ENCODE measurements at places on chromosomes 12 and 14.

- no peak for DNase-seq
These were observed 9.9 kb downstream of the SPIC start for GRCh38 chr12:101485021-101485420.

DNA sequence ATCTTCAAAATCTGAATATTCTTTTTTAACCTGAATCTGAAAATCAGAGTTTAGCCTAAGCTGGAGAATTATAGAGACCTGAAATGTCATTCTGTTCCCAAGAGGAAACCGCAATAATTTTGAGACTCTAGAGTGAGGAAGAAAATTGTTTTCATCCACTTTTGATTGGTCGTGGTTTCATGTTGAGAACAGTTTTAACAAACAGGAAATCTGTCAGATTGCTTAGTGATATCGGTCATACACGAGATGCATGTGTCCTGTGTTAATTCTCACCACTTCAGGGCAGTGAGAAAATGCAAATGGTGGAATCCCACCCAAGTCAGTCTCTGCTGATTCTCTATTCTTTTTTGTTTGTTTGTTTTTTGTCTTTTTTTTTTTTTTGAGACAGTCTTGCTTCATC, 1498.5 kb upstream of the TMEM132C start:
- no peak for DNase-seq

DNA sequence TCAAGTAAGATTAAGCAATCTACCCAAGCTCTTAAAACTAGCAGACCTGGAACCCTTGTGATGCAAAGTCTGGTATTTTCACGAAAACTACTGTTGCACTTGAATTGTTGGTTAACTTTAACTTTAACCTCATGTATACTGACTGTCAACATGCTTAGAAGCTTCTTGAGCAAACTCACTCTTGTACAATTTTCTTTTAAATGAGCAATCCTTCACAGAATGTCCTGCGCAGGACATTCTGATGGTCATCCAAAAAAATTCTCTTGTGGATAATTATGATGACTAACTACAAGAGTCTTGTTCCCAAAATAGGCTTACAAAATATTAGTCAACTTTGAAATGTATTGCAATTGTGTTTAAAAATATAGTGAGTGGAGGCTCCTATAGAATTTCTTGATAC, 54.0 kb upstream of the PDE3A start:
- no peak for DNase-seq

DNA sequence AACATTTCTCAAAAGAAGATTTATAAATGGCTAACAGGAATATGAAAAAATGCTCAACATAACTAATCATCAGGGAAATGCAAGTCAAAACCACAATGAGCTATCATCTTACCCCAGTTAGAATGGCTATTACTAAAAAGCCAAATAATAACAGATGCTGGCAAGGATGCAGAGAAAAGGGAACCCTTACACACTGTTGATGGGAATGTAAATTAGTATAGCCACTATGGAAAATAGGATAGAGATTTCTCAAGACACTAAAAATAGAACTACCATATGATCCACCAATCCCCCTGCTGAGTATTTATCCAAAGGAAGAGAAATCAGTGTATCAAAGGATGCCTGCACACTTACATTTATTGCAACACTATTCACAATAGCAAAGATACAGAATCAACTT, 58.3 kb downstream of the GUCY2C start:
- no peak for DNase-seq

GRCh38 chr14:66746316-66747006, 238.5 kb downstream of the GPHN start:
- DNase-seq, result no peak

DNA sequence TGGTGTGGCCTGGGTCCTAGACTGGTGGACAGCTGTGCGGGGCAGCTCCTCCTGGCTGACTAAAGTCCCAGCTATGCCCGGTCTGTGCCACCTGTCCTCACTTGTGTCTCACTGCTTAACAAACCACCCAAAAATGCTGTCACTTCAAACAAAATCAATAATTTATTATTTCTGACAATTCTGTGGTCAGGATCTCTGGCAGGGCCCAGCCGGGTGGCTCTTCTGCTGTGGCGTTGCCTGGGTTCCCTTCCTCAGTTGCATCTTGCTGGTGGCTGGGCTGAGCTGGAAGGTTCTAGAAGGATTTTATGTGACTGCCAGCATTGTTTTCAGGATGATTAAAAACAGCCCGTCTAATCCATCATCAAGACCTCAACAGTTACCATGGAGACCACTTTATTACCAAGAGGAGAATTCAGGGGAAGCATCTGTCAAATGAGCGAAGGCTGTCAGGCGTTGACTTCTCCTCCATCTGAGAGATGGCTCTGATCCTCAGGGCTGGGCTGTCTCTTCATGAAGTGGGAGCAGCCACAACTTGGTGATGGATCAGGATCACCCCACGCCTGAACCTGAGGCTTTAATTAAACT, 280.6 kb upstream of the SFSWAP start:
- no peak for DNase-seq

DNA sequence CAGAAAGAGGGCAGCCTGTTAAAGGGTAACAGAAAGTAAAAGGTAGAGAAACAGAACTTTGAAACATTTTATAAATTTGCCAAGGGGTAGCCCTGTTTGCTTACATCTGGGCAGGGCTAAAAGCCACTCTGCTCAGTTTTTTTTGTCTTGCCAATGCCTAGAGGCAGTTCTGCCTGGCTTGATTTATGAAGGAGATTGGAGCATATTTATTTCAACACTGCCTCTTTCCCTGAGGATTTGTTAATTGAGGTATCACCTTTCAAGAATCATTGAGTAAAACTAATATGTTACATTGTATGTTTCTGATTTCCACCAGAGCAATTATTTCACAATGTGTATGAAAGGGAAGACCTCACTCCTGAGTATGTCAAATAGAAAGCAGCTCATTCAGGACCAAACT, 160.8 kb downstream of the GXYLT1 start:
- DNase-seq, result no peak

DNA sequence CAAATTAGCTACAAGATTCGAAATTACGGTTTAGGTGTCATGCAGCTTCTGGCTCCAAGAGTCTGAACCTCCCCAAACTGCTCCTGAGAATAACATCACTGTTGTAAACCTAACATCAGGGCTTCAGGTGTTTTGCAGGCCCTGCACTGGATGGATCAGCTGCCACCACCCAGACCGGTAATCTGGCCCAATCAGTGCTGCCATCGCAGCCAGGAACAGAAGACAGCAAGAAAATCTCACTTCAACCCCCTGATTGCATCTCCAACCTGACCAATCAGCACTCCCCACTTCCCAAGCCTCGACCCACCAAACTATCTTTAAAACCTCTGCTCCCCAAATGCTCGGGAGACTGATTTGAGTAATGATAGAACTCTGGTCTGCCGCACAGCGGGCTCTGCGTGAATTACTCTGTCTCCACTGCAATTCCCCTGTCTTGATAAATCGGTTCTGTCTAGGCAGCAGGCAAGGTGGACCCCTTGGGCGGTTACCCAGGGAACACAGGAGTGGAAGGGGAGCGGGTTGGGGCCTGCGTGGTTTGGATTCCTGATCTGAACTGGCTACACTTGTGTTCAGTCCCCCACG, 268.5 kb upstream of the SFSWAP start:
- DNase-seq, result no peak

DNA sequence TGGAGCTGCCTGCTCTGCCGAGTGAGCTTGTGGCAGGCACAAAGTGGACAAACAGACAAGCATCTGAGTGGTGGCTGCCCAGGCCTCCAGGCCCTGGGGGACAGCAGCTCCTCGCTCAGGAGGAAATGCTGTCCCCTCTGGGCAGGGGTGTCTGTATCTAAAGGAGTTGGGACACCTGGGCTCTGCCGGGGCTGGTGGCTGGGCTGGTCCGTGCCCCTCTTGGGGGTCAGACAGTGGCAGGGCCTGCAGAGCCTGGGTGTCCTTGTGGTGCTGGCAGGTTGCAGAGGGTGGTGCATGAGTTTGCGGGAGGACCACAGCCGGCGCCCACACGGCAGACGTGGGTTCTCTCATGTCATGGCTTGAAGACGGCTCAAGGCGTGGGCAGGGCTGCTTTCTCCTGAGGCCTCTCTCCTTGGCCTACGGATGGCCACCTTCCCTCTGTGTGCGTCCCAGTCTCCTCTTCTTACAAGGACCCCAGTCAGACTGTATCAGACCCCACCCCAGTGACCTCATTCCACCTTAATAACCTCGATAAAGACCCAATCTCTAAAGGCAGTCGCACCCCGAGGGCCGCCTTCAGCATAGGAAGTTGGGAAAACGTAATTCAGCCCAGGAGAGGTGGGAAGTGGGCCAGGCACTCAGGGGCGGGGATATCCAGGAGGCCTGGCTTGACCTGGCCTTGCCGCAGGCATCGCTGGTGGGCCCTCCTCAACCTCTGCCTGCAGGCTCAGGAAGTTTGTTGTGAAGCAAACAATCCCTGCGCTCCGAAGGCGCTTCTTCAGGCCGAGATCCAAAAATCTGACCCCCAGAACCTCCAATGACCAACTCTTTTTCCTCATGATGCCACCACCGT, 110.0 kb downstream of the KIF26A start:
- no peak for DNase-seq

GRCh38 chr14:90349739-90350138, 18.0 kb upstream of the NRDE2 start:
- DNase-seq, result no peak

- DNase-seq, result no peak
These were observed 825.5 kb upstream of the SEL1L start for GRCh38 chr14:82359201-82359600.

DNA sequence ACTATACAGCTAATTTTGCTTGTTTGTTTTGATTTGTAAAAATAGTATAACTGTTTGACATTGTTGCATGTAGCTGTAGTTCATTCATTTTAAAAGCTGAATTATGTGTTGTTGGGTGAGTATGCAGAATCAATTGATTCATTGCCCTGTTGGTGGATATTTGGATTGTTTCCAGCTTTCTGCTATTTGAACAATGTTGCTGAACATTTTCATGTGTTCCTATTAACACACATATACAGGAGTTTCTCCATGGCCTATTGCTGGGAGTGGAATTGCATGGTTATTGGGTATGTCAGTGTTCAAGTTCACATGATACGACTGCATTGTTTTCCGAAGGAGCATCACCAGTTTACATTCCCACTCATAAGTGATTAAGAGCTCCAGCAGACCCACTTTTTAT, 75.3 kb downstream of the SRGAP1 start:
- no peak for DNase-seq

DNA sequence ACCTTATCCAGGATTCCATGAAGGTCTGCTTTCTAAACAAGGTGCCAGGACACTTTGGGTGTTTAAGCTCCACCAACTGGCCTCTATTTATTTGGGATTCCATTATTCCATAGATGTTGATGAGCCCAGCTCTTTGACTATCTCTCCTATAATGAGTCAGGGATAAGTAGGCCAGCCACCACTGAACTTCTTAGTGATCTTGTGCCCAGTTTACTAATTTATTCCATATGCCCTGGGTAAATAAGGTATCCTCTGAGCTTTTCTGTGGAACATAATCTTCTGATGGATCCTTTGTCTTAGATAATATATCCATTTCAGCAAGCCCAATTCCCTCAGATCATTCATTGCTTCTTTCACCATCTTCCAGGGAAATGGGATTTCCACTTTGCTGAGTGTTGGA, 535.0 kb downstream of the FOXG1 start:
- DNase-seq, result no peak

- no peak for DNase-seq
These were observed 49.3 kb downstream of the C14orf132 start for GRCh38 chr14:96088481-96088880.

DNA sequence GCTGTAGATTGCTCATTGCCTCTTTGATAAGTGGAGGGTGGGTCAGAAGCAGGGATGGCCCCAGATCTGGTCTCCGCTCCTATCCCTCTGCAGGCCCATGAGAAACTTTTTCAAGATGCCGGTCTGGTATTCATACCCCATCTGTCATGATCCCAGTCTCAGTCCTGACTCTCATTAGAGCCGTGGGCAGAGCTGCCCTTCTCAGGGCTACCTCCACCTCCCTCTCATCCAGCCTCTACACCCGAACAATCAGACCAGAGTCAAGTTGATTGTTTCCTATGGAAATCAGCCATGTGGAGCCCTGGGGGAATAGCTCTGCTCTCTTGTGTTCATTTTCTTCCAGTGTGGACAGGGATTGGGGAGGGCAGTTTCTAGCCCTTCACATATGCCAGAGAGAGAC, 45.8 kb downstream of the NEUROD4 start:
- DNase-seq, result no peak

- no peak for DNase-seq
These were observed 118.1 kb downstream of the SLC38A1 start for GRCh38 chr12:46150735-46151134.

- no peak for DNase-seq
These were observed 69.0 kb upstream of the CLMN start for GRCh38 chr14:95388699-95389098.

- DNase-seq, result no peak
These were observed 71.4 kb downstream of the MNAT1 start for GRCh38 chr14:60805841-60806430.

DNA sequence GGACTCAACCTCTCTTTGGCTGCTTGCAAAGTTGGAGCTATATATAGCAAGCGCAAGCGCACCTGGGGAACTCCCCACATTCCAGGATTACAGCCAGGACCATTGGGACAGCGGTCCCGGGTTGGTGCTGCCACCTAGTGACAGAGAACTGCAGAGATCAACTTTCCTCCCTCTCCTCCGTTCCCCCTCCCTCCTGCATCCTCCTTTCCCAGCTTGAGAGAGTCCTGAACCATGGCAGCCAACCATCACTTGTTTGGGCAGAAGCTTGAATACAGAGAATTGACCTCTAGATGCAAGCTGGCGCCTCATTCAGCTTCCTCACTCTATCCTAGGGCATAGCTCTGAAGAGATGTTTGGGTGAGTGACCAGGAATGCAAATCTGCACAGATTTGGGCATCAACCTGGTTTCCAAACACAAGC, 17.4 kb upstream of the FLVCR2 start:
- peak; percentile 12 for DNase-seq

GRCh38 chr12:24378548-24379407, 429.3 kb upstream of the SOX5 start:
- DNase-seq, result no peak

DNA sequence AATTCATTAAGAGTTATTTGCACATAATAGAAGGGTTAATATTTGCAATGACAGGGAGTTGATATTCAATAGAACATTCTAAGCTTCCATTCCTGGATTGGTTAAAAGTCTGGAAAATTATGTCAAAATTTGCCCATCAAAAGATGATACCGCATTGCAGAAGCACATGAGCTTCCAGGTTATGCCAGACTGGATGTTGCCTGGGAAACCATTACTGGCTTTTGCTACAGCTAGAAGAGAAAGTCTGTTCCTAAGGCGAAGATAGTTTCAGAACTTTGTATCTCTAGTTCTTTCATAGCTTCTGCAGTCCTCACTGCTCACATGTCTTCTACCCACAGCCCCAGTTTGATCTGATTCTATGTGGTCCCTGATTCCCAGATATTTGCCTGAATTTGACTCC, 122.4 kb upstream of the AMIGO2 start:
- DNase-seq, result no peak

DNA sequence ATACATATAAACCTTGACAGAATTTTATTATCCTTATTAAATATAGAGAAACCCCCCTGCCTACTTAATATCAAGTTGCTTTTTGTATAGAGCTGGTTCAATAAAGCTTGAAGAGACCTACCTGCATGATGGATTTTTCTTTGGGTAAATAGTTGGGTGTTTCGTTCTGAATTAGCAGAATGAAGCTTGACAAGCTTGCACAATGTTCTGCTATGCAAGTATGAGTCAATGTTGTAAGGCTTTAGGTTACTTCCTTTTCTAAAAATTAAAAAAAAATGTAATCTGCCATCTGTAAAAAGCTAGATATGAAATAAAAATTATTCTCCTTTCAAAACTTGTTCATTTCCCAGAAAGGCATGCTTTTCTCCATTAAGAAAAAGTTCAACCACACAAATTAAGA, 1662.6 kb upstream of the SEL1L start:
- DNase-seq, result no peak
